ENCODE measurements at places on chromosomes 7 and 10.

DNA sequence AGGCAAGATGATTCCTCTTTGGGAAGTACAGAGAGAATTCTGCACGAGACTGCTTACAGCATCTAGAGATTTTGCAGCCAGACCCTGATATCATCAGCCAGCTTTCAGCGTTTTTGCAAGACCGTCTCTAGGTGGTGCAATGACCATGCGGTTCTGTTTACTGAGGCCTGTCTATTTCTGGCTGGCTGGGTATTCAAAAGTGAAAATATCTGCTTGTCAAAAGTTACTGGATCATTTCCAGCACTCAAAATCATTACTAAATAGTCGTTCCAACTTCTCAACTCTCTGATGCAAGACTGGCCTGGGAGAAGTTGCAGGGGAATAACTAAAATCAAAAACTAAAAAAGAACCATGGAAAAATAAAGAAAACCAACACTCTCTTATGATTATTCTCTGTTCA, 240.1 kb downstream of the ELMO1 start:
- no peak for DNase-seq

DNA sequence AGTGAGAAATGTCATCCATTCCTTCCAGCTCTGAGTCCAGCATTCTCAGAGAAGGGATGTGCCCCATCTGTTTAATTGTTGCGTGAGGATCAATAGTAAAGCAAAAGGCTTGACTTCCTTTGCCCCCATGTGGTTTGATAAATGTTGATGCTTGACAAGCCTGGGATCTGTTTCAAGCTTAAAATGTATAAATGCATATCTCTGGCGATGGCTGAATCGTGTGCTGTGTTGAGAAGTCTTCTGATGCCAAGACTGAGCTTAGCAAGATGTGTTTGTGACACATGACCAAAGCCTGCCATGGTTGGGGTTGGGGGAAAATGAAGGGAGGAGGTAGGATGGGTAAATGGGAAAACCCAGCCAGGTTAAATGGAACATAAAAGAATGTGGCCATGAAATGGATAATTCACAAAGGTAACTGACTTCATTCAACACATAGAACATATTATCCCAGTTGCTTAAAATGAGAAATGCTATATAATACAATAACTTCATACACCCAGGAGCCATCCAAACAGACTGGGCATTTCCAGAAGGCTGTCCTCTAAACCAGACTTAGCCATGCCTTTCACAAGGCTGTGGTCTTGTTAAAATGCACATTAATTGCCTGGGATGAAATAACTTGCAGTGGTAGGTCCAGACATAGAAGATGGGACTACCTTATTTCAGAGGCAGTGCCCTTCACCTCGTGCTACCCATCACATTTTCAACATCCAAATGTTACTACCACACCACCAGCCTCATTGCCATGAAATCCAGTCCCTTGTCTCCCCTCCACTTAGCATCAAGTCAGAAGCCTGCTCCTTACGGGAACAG, 147.3 kb upstream of the PDE1C start:
- DNase-seq = no peak

GRCh38 chr7:87511510-87511909, 36.0 kb upstream of the ABCB4 start:
- no peak for DNase-seq

GRCh38 chr7:143415742-143416397, 7.2 kb upstream of the EPHA1 start:
- no peak for DNase-seq

DNA sequence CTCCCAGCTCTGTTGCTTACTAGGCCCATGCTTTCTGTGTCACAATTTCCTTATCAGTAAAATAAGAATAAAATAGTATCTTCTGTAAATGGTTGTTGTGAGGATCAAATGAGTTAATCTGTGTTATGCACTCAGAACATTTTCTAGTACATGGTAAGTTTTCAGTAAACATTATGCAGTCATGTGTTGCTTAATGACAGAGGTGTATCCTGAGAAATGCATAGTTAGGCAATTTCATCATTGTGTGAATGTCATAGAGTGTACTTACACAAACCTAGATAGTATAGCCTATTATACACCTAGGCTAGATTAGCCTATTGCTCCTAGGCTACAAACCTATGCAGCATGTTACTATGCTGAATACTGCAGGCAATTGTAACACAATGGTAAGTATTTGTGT, 4.4 kb downstream of the PTTG1IP2 start:
- no peak for DNase-seq
